ENCODE measurements at places on chromosomes 3 and 15.

- DNase-seq = no peak
Observed at GRCh38 chr3:171809611-171809860, 747 bp downstream of the PLD1 start.

GRCh38 chr15:98433346-98433745, 215.0 kb upstream of the IGF1R start:
- no peak for DNase-seq

DNA sequence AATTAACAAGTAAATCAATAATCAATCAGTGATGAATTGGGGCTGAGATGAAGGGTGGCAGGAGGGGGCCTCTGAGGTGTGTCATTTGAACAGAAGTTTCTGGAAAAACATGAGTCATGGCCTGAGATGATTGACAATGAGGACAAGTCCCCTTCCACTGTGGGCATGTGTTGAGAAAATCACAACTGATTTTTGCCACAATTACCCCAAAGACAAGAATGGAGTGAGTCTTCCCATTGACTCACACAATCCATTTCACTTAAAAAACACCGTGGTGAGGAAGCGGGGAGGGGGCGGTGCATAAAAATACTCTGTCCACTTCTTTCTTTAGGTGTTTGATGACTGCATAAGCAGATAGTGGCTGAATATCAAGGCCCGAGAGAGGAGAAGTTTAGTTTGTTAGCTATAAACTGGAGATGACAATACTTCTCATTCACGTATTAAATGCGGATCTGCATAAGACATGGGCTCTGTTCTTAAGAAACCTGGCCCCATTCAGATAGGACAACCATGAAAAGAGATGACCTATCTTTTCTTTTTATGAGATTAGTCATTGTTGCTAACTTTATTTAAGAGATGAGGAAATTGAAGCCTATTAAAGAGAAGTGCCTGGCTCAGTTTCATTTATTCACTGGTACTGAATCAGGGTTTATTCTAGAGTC, 34.7 kb downstream of the SHC4 start:
- DNase-seq = no peak

- no peak for DNase-seq
Observed at GRCh38 chr15:72740219-72740618, 43.3 kb downstream of the ADPGK start.

GRCh38 chr3:78476076-78476475, 1291.7 kb downstream of the ROBO1 start:
- no peak for DNase-seq

- no peak for DNase-seq
Observed at GRCh38 chr3:101104321-101104720, 111.1 kb upstream of the ABI3BP start.

- no peak for DNase-seq
Observed at GRCh38 chr3:99881121-99881524, 63.5 kb downstream of the CMSS1 start.

GRCh38 chr3:142977399-142977728, 13.9 kb upstream of the PAQR9 start:
- no peak for DNase-seq

DNA sequence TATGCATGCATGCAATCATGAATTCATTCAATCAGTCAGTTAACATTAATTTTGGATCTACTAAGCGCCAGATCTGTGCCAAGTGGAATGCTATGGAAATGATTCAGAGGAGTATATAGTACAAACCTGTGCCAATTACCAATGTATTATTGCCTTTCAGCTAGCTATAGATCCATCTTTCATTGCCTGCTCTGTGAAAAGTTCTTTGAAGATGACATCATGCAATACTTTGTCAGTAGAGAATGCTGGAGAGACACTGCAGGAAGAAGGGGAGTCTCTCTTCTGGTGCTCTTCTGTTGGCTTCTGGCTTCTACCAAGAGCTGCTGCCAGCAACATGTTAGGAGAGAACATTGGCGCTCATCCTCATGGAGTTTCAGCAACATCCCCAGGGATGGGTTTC, 81.0 kb upstream of the LMCD1 start:
- DNase-seq = no peak

- no peak for DNase-seq
Observed at GRCh38 chr15:32909431-32909830, 191.6 kb downstream of the GREM1 start.

DNA sequence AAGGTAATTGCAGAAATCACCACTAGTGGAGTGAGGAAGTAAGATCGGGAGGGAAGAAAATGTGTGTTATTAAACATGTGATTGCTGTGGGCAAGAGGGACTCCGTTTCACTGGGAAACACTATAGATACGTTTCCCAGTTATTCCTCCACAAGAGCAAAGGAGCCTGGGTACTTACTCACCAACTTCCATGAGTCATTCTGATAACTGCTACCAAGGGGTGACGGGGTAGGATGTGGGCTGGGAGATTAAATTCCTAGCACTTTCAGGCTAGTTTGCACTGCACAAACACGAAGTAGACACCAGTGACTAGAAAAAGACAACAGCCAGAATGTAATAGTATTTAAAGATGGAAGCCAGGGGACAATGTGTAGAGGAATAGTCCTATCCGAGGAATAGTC, 812.9 kb upstream of the CFAP20DC start:
- no peak for DNase-seq

DNA sequence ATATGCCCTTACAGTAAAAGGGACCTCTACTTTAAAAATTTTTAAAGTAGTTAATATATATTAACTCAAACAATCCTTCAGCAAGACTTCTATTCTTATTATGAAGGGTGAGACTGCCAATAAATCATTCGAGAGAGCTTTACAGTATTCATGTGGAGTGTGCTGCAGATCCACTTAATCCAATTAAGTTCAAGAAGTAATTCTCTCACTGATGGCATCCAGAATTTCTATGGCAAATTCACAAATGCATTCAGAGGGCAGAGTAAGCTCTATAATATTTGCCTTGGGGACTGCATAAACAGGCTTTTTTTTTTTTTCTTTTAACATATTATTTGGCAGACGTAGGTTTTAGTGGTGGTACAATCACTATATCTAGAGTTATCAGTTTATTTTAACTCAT, 692.0 kb downstream of the NLGN1 start:
- DNase-seq = no peak

DNA sequence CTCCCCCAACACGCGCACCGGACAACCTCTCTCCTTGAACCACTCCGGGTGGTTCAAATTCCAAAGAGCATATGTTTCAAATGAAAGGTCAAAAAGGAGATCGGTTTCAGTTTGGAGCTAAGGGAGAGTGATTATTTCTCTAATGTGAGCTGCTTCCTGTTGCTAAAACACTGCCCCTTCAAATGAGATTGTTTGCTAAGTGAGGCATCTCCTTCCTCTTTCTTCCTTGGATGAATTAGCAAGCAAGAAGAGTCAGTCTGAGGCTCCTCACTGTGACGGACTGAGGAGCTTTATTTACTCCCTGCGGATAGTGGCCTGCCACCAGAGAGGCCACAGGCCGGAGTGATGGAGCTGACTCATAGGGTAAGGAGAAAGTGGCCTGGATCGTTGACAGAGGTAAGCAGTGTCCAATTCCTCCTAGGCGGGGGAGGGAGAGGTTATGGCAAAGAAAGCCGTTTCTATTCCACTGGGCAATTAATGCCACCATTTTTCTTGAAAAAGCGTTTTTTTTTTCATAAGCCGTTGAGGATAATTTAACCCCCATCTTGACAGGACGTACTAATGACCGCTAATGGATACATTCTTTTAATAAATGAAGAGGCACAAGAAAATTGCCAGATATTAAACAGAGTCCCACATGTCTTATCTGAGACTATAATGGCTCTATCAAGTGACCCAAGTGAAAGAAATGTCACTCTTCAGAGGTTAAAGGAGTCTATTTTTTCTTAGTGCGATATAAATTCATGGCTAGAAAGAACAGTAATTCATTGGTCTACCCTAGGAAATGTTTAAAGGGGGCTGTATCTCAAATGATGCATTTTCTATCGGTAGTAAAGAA, 167.0 kb upstream of the ANKRD28 start:
- no peak for DNase-seq

GRCh38 chr3:126539558-126540250, 15.7 kb downstream of the CHST13 start:
- DNase-seq = no peak

DNA sequence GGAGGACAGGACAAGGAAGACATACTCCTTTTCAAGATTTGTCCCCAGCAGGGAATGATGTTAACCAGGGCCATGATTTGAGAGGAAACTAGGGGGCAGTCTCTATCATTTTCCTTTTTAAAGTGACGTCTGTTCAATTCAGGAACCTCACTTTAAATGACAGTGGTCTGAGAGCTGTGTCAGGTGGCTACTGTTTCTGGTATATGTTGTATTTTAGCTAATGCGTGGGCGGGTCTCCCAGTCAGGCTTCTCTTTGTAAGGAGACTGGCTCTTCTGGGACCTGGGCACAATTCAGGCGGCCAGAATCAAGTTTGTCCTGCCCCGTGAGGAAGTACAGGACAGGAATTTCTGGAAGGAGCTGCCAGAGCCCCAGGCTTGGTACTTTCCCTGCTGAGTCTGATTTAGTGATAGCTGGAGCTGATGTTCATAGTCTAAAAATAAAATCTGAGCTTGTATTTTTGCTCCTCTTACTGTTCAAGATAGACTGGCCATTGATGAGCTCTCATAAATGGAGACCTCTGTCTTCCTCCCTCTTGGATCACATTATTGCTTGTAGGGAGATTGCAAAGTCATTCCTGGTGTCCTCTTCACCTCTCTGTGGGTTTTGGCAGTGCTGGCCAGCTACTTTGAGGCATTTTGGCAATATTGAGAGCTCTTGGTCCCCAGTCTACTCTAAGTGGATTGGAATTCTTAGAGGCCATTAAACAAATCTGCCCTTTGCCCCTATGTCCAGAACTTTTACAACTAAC, 25.6 kb downstream of the SQOR start:
- no peak for DNase-seq

DNA sequence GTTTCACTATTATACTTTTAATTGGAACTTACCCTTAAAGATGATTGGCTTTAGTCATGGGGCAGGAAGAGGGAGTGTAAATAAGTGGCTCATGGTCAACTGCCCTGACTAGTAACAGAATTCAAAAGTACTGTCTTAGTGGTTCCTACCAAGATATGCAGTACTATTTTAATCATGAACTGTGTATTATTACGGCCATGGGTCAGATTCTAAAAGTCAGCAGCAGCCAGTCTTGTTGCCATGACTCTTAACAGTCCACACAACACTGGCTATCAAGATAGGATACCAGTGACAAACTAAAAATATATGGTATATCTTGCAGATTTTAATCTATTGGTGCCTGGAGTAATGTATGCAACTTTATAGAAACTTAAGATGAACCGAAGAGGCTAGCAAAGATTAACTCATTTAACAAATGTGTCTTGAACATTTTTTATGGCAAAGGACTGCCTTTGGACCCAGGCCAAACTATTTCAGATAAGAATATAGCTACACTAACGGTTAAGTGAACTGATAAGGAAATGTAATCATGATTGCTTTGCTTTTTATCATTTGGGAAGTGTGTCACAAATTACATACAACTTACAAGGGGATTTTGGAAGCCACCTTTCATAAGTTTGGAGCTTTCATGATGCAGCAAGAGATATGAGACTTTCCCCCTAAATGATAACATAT, 163.7 kb downstream of the TCF12 start:
- DNase-seq = no peak

Measured in stimulated activated CD4-positive, alpha-beta T cell treated with anti-CD3 and anti-CD28 coated beads, Interleukin-1b, Interleukin-23, amount 100 ng/mL, for 1 hour (primary cell).